Neuronal stem cell (in vitro differentiated cells): ENCODE measurements at places on chromosomes 6 and 20.
A peak's percentile ranks its signal among the peaks of the same experiment; 100 is the strongest.

DNA sequence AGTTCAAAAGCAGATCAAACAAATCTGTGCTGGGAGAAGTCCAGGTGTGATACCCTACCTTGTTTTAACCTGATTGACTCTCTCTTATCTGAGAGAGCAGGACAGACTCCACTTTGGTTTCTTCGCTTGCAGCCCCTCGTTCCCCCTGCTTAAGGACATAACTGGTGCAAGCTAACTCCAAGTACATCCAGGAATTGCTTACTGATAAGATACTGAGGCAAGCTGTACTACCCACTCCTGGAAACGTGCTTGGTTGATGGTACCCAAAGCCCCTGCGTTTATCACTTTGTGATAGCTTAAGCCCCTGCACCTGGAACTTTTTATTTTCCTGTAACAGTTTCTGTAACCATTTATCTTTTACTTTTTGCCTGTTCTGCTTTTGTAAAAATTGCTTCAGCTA lies 157.0 kb upstream of the OLIG3 start:
- no peak for DNase-seq

DNA sequence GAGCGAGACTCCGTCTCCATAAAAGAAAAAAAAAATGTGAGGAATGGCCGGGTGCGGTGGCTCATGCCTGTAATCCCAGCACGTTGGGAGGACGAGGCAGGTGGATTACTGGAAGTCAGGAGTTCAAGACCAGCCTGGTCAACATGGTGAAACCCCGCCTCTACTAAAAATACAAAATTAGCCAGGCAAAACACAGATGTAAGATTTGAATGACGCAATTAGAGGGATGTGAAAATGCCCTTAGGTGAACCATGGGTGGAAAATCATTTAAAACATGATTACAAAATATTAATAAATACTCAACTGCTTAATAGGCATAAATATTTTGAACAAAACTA lies 20.9 kb downstream of the COL9A3 start:
- no peak for DNase-seq

DNA sequence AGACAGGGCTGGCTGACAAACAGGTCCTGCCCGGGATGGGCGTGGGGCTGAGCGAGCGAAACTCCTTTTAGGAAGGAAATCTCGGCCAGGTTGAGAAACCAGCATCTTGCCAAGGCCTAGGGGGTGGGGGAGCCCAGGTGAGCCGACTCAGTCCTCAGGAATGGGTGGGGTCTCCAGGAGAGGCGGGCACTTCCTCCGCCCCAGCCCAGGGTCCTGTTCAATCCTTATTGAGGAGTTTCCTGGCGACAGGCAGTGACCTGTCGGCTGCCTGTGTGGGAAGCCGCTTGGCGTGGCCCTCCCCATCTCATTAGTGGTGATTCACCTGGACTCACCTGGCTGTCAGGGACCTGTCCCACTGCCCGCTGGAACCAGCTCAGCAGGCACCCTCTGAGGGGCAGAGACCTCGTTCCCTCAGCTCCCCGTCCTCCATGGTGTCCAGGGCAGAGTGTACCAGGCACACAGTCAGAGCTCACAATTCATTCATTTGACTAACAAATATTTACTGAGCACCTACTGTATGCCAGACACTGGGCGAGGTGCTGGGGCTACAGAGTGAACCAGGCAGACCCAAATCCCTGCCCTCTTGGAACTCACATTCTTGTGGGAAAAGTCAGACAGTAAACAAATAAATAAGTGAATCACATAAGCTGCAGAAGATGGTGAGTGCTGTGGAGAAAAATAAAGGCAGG lies 51.1 kb downstream of the FGD2 start:
- DNase-seq, result no peak

DNA sequence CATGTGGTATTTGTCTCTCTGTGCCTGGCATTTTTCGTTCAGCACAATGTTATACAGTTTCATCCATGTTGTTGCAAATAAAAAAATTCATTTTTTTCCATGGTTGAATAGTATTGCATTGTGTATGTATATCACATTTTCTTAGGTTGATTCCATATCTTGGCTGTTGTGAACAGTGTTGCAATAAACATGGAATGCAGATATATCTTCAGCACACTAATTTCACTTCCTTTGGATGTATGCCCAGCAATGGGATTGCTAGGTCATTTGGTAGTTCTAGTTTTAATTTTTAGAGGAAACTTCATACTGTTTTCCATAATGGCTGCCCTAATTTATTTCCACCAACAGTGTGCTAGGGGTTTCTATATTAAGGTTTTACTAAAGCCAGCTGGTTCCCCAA lies 52.6 kb downstream of the GFRAL start:
- no peak for DNase-seq

- no peak for DNase-seq
These were observed 45.4 kb downstream of the CEP162 start for GRCh38 chr6:84182001-84182400.

DNA sequence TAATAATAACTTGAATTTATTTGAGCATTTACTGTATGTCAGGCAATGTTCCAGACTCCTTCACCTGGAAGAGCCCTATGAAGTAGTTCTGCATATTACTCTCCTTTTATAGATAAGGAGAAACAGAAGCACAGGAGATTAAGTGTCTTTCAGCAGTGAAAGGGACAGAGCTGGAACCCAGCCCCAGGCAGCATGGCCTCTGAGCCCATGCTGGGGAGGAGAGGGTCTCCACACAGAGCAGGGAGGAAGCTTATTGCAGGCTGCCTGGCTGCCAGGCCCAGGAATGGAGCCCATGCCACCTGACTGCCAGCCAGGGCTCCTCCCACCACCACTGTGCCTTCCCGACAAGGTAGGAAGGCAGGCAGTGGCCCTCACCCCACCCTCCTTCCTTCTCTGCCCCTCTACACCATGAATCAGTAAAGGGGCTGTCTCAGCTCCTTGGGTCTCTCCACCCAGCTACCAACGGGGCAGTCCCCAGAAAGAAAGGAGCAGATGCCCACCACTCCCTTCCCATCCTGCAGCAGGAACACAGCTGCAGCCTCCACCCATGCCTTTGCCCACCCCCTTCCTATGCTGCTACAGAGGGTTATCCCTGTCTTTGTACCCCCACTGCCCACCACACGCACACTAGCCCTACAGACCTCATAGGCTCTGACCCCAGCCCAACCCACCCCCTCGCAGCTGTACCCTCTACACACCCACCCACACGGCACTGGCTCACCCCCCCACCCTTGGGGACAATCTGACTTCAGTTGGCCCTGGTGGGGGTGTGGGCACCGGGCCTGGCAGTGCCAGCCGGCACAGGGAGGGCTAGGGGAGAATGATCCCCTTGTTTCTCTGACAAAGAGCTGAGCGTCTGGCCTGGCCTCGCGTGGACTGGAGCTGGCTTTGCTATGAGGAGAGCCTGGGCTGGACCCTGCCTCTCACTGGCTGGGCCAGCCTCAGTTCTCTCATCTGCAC lies 41.8 kb downstream of the TFEB start:
- no peak for DNase-seq

DNA sequence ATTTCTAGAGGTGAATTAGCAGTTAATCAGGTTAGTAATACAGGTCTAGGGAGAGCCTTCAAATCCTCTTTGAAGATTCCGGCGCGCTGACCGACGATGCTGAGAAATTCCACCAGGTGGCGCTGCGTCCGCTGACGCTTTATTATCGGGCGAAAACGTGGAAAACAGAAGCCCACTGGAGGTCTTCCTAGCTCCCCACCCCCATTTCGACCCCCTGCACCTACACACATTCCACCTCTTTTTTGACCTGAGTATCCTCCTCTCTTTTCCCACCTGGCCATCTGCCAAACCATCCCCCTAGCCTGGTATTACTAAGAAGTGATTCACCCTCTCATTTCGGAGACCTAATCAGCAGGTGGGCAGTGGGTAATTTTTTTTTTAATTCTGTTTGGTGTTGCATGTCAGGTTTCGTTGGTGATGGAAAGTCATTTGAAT lies 65.4 kb upstream of the RIN2 start:
- DNase-seq, result peak; percentile 48

GRCh38 chr6:138987080-138987642 lies 892 bp downstream of the REPS1 start:
- no peak for DNase-seq

- DNase-seq, result no peak
These were observed 9.6 kb downstream of the IGF2R start for GRCh38 chr6:159978291-159979135.

GRCh38 chr6:168121303-168121665 lies 42.3 kb upstream of the FRMD1 start:
- no peak for DNase-seq

GRCh38 chr6:99064834-99065233 lies 117.1 kb upstream of the FBXL4 start:
- DNase-seq, result no peak

DNA sequence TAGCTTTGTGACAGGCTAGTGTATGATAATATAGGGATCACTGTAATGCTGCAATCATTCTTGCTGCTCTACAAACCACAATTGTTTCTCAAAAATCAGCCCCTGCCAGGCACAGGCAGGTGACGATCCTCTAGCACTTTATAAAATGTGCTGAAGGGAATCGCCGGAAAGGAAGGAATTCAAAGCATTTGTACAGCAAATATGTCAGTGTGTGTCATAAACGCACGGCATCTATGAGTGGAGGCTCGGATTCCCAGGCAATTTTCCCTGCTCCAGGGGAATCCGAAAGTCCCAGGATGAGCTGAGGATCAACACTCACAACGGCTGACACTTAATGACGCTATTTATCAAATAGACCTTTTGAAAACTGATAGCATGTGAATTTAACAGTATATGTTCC lies 1.4 kb downstream of the PHACTR1 start:
- no peak for DNase-seq

GRCh38 chr6:41935193-41935574 lies 6.4 kb downstream of the CCND3 start:
- DNase-seq, result no peak

DNA sequence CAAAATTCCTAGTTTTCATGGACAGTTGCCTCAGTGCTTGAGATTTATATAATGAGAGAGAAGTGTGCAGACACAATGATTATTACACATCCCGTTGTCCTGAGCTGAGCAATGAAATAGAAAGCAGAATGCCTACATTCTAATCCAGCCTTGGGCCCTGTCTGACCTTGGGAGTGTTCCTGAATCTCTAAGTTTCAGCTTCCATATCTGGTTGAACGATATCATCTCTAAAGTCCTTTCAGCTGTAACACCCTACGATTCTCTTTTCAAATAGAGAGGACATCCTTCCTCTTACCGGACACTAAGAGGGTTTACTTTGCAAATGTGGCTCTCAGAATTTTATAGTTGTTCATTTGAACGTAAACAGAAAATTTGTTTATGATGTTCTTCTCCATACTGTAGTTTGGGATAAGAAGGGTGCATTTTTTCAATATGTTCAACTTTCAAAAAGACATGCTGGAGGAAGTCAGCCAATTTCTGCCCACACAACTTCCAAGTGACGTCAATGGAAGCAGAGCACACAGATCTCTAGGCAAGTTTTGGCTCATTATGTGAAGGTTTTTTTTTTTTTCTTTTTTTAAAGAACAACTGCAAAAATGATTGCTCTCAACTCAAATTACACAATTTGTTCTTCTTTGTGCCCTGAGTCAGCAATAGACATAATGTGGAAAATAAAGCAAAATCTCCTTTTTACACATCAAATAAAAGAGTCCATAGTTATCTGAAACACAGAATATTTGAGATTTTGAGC lies 50.4 kb downstream of the PDE7B start:
- DNase-seq, result no peak

DNA sequence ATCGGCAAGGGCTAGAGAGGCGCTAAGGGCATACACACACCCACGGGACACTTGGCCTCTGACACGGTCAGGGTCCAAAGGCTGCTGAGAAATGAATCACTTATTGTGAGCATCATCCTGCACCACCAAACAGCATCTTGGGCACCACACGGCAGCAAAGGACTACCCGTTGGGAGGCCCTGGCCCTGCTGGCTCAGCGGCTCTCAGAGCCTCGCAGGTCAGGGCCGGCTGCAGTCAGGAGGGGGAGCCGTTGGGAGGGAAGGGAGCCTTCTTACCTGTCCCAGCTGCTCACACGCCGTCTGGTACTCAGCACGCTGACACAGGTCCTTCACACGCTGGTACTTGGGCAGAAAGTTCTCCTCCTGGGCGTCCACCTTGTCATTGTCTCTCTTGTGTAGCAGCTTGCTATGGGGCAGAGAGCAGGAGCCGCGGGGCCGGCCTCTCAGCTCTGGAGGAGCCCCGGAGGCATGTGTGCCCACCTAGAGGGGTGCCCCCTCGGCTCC lies 109.0 kb downstream of the SULF2 start:
- DNase-seq, result no peak

DNA sequence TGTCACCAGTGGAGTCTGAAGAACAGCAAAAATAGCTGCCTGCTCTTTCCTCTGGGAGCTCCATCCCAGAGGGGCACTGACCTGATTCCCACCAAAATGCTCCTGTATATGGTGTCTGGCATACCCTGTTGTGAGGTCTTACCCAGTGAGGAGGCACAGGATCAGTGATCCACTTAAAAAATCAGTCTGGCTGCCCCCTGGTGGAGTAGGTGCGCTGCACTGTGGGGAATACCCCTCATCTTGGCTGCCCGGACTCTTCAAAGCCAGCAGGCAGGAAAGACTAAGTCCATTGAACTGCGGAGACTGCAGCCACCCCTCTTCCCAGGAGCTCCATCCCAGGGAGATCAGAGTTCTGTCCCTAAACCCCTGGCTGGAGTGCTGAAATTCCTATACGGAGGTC lies 230.9 kb upstream of the HTR1E start:
- no peak for DNase-seq

GRCh38 chr20:10539818-10540553 lies 104.9 kb downstream of the SLX4IP start:
- no peak for DNase-seq

GRCh38 chr6:26474439-26474881 lies 16.7 kb downstream of the BTN2A1 start:
- no peak for DNase-seq

DNA sequence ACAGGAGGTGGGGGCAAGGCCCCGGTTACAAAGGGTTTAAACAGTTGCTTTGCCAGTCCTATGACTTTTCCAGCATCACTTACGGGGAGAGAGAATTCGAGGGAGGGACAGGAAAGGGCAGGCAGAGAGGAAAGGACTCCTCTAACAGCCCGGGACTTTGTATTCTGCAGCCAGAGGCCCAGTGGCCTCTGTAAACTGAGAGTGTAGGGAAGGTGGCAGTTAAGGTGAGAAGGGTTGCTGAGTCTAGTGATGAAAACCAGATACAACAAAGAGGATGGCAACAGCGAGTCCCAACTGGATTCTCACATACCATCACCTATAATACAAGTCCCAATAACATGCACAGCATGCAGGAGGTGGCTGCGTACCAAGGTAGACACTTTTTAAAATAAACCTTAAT lies 13.5 kb downstream of the PLAGL2 start:
- DNase-seq, result no peak

- no peak for DNase-seq
These were observed 980.3 kb upstream of the FLRT3 start for GRCh38 chr20:15317546-15318232.

- no peak for DNase-seq
These were observed 224.9 kb downstream of the IBTK start for GRCh38 chr6:82022614-82023129.

DNA sequence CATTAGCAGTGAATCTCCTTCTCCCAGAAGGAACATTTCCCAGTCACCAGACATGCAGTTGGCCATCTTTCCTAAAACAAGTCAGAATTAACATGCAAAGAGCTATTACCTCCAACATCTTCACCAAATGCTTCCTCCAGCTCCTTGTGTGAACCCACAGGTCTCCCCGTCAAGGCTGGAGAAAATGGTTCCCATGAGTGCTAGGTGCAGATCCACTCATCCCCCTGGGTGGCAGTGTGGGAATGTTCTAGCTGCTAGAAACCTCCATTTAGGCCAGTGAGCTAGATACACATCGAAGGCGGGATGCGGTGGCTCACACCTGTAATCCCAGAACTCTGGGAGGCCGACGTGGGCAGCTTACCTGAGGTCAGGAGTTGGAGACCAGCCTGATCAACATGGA lies 603.9 kb upstream of the SLC35B3 start:
- no peak for DNase-seq

GRCh38 chr6:48249071-48249470 lies 138.1 kb upstream of the PTCHD4 start:
- no peak for DNase-seq
